NCI-H446 treated with DMSO at 0.1 percent for 48 hours (cell line): ENCODE measurements at places on chromosomes 4 and X.

GRCh38 chrX:25726539-25726938, 411.6 kb upstream of the MAGEB18 start:
- DNase-seq, result no peak

GRCh38 chrX:13371186-13371585, 51.3 kb upstream of the ATXN3L start:
- DNase-seq, result no peak

DNA sequence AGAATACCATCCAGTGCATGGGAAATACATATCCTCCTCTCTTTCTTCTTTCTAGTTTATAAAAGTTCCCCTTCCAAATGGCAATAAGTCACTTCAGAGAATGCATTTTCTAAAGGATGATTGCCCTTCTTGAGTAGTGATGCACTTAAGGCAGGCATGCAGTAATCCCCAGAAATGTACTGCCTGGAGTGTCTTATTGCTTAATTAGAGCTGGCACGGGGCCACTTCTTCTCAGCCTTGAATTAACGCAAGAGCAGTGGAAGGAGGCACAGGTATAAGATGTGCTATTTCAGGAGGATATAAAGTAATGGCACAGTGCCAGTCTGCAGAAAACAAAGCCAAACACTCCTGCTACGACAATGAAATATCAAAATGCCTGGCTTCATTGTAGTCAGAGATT, 371.4 kb upstream of the FAM241A start:
- no peak for DNase-seq

GRCh38 chrX:119991005-119991787, 47.6 kb upstream of the NKAP start:
- DNase-seq, result no peak

DNA sequence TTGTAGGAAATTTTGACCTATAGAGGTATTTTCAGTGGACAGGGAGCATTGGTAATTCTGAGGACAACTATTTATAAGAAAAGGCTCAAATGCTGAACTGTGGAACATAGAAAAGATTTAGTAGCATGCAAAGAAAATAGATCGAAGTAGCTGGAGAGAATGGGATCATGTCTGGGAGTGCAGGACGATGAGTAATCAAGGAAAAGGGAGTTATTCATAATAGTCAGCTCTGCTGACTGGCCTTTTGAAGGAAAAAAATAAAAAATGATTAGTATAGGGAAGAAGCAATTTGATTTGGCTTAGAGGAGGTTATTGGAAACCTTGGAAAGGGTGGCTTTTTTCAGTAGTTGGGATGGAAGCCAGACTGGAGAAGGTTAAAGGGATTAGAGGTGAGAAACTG, 22.9 kb upstream of the ANK2 start:
- DNase-seq, result no peak

- DNase-seq, result no peak
Measured at GRCh38 chr4:63049278-63049677, 1360.0 kb downstream of the TECRL start.

GRCh38 chr4:181659202-181659601, 584.0 kb upstream of the TENM3 start:
- DNase-seq, result no peak

GRCh38 chr4:169615467-169616106, 3.2 kb upstream of the NEK1 start:
- DNase-seq, result no peak

GRCh38 chr4:102431608-102431961, 69.6 kb upstream of the NFKB1 start:
- DNase-seq, result no peak

- no peak for DNase-seq
Measured at GRCh38 chrX:8083286-8083685, 87.8 kb downstream of the VCX2 start.

GRCh38 chrX:103651151-103651773, 22.5 kb downstream of the TCEAL1 start:
- no peak for DNase-seq

GRCh38 chr4:139849219-139849618, 183.6 kb downstream of the MGST2 start:
- no peak for DNase-seq

DNA sequence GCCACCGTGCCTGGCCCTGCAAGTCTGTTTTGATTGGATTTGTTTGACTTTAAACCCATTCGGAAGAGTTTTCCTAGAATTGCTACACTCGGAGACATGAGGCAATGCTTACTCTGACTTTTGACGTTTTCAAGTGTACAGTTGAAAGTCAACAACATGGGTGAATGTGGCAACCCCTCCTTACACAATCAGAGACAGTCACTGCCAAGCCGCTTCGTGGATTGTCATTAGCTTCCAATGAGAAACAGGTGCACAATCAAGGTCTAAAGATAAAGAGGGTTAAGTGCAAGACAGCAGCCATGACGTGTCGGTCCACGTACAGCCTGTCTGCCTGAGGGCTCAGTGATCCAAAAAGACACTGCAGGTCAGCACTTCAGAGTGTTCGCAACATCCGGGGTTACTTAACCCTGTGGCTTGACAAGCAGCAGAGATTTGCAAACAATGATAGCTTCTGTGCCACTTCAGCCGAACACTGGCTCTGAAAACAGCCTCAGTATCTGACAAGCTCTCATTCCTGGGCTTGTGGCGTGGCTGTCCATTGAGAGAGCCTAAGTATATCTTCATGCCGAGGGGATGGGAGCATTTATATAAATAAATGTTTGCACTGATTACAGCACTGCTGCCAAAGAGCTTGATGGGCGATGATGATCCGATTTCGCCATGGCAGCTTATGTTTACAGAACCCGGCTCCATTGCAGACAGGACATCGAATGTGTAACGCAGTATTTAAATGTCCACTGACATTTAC, 180.0 kb downstream of the DHRSX start:
- DNase-seq, result no peak

GRCh38 chr4:69860052-69860451, at the start of gene SULT1E1:
TSS of gene SULT1E1 (minus strand) at chr4:69860145. CDS start at chr4:69857644, 2,501 bp downstream.
- no peak for DNase-seq

DNA sequence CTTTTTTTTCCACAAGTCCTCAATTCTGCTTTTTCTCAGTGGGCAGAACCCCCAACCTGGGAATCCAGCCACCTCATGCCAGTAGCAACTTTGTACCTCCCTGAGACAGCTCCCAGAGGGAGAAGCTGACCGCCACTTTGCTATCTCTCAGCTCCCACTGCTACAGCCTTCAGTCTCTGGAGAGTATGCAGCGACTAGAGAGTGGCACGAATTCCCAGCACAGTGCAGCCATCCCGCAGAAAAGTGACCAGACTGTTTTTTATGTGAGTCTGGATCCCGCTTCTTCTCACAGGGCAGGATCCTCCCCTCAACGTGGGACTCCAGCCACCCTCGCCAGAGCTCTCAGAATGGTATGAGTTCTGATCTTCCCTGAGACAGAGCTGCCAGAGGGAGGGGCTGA, 1234.6 kb downstream of the FAM133A start:
- no peak for DNase-seq

- DNase-seq, result no peak
Measured at GRCh38 chr4:55411621-55412020, 15.9 kb downstream of the TMEM165 start.

GRCh38 chr4:86357608-86358007, 2.2 kb downstream of the MAPK10 start:
- DNase-seq, result no peak

DNA sequence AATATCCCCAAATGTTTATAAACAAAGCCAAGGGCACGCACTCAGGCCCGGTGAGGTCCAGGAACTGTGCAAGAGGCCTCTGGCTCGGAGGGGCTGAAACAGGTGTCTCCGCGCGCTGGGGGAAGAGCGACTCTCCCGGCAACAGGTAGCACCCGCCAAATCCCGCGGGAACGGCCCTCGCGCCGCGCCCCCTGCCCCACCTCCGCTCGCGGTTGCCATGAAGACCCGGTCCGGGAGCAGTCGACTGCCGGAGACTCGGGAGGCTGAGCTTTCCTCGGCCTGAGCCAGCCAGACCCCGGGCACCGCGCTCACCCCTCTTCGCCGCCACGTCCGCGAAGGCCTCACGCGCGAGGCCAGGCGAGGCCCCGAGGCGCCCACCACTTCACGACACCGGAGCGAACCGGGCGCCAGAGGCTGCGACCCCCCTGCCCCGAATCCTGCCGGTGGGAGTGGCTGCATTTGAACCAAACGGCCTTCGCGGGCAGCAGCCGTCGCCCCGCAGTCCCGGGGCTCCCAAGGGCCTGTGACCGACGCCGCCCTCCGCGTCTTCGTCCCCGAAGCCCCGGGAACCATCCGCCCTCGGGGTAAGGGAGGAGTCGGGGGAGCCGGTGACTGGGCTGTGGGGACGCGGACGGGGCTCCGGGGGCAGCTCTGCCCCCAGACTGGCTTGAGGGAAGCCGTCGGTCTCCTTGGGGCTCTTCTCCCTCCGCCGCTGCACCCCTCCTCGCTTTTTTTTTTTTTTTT, at the start of gene NSUN7:
Gene NSUN7 (plus strand): TSS at position 239 of the 744 bp plus-strand sequence. CDS start 739 bp downstream, outside the sequence.
- no peak for DNase-seq

- DNase-seq, result no peak
Measured at GRCh38 chr4:21555083-21555482, 393.5 kb downstream of the KCNIP4 start.

GRCh38 chr4:136113921-136114320, 1418.4 kb downstream of the PCDH18 start:
- DNase-seq, result no peak

- DNase-seq, result no peak
Measured at GRCh38 chrX:109187473-109188168, 294.3 kb downstream of the GUCY2F start.

GRCh38 chr4:38765382-38765781, 17.4 kb downstream of the TLR10 start:
- no peak for DNase-seq

DNA sequence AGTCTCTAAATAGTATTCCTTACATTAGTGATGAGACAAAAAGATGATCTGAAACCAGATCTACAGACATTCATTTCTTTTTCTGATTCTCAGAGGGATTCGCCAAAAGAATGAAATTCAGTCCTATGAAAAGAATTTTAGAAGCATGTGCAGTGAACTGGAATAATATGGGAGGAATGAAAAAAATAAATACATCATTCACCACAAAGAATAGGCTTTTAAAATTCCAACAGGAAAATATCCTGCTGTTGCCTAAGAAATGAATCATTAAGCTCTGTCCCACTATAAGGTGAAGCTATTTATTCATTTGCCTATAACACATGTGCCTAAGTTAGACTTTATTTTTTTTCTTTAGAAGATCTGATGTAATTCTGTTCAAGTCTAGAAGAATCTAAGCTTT, 165.9 kb downstream of the IL15 start:
- DNase-seq, result no peak

DNA sequence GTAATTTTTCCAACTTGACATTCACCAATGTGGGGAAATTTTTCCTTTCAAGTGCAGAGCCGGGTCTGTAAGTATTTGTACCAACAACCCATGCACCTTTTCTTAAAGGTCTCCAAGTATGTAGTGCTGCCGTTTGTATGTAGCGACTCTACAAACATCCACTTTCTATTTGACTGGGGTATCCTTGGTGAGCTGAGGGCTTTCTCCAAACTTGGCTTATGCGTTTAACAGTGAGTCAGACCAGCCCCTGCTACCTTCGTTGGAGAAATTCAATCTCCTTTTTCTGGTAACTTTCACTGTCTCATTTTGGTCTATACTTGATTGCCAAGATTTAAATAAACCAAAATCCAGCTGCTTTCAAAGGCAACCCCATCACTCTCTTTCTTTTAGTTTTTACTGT, 34.9 kb downstream of the MGST2 start:
- no peak for DNase-seq
